ENCODE measurements at places on chromosomes 1 and 21.

GRCh38 chr1:20480951-20481617, 4.9 kb downstream of the CAMK2N1 start:
- DNase-seq = no peak

DNA sequence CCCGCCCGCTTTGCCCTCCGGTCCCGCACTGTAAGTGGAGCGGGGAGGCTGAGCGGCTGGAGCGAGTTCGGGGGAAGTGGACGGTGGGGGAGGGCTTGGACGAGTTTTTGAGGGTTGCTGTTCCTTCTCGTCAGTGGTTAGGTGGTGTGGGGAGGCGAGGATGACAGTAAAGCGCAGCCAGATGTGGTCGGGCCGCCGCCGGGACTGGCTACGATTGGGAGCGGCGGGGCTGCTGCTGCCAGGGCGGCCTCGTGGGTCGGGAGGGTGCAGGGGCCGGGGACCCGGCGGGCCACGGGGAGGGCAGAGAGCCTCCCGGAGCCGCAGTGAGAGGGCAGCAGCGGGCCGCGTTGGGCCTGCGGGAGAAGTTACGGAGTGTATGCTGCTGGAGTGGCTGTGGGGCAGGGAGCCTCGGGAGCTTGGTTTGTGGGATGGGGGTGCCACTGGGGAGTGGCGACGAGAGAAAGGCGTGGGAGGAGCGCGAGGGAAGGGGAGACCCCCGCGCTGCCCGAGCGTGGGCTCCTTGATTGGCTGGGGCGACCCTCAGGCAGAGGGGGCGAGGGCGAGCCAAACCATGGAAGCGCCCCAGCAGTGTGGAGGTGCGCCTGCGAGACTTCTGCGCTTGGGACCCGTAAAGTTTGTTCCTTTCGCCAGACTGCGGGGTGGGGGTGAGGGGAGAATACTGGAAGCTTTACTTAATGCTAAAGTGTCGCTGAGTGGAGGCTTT, 2.1 kb downstream of the ADGRL2 start:
- DNase-seq = peak; percentile 29

DNA sequence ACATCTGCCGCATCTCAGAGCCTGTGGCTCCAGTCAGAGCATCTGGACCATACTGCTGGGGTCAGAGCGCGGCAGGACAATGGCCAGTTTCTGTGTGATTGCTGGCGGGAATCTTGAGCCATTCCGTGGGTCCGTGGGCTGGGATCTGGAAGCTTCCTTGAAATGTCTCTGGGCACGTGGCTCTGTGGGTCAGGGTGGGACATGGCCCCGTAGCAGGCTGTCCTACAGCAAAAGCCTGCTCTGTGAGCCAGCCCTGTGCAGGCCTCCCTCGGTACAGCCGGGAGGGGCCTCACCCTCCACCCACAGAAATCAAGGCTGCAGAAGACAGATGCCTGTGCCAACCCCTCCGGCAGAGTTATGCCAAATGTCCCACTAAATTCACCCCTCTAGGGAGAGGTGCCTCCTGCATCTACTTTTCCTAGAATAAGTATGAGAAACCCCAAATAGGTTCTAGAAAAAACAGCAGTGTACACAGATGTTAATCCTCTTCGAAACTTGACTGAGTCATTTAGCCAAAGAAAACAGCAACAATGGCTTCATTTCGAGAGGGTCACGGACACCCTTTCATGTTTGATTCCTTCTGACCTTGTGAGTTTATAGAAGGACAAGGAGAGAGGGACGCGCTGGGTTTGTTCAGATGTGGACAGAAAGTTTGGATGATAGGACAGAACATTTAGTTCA, 27.8 kb downstream of the COL18A1 start:
- DNase-seq = no peak

DNA sequence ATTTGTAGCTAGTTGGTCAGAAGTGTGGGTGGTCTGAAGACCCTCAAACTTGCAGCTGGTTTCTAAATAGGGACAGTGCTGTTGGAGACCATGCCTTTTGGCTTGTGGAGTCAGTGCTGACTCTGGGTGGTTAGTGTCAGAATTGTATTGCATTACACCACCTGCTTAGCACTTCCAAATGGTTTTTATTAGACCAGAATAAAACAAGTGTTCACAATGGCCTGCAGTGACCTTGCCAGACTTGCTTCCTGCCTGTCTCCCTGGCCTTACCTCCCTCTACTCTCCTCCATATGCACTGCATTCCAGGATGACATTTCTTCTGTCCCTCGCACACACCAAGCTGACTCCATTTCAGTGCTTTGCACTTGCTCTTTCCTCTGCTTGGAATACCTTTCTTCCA, 72.7 kb upstream of the CNIH3 start:
- DNase-seq = no peak

DNA sequence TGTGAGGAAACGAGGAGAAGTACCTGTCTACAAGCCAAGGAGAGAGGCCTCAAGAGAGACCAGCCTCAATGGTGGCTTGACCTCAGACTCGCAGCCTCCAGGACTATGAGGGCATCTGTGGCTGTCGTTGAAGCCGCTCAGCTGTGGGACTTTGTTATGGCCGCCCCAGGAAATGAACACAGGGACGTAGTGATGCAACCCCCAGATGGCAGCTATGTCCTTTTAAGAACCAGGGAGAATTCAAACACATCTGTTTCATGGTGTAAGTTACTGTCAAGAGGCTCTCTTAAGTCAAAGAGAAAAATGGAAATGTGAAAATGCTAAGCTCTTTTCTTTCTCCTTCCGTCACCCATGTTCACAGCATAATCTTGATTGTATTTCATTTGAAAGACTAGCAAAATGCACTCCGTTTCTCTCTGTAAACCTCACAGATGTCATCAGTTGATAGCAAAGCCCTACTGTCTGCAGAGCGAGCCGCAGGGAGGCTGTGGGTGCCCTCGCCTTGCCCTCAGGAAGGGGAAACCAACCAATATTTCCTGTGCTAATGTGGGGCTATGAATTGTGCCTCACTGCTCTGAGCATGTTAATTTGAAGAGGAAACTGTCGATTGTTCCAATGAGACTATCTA, 21.3 kb downstream of the UBASH3A start:
- no peak for DNase-seq

GRCh38 chr21:41526478-41527087, 18.6 kb upstream of the TMPRSS2 start:
- DNase-seq = no peak

DNA sequence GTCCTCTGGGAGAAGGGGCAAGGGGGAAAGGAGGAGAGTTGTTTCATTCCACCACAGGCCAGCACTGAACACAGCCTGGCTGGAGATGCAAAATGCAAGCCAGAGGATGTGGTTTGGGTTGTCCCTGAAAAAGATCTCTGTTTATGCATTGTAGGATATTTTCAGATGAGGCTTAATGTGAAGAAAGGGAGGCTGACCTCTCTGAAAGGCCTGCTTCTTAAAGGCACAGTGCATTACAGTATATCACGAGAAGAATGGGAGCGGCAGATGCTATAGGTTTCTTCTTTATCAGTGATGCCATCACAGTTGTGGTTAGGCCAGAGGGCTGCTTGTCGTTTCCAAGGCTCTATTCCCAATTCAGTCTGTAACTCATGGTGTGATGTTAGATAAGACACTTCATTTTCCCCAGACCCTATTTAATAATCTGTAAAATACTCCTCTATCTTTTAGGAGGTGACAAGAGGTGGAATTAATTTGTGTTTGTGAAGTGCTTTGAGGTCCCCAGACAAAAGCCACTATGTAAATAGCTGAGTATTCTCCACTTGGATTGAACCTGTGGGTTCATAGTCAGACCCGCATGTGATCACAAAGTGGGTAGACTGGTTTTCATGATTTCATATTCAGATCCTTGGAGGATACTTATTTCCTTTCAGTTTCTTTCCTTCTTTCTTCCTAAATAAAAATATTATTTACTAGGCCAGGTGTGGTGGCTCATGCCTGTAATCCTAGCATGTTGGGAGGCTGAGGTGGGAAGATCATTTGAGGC, 76.5 kb upstream of the WDR26 start:
- DNase-seq = no peak

DNA sequence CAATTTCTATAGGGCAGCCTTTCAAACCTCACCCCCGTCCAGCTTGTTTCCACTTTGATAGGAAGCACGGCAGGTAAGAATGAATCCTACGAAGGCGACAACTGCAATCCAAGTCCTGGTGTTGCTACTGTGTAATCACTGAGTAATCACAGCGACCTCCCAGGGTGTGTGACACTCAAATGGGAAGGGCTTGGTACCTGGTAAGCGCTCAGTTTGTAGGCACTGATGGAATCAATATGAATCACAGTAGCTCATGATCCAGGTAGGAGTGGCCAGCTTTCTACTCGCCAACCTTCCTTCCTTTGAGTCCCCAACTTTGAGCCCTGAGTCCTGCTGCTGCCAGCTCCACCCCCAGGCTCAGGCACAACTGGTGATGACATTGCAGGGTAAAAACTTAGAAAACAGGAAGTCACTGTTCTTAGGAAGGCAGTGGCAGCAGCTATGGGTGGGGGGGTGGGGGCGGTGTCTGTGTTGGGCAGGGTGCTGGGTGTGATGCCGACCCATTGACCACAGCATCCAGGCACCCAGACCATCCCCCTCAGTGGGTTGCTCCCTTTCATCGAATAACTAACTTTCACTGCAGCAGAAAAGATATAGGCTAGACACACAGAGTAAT, 70.7 kb downstream of the CD247 start:
- no peak for DNase-seq

DNA sequence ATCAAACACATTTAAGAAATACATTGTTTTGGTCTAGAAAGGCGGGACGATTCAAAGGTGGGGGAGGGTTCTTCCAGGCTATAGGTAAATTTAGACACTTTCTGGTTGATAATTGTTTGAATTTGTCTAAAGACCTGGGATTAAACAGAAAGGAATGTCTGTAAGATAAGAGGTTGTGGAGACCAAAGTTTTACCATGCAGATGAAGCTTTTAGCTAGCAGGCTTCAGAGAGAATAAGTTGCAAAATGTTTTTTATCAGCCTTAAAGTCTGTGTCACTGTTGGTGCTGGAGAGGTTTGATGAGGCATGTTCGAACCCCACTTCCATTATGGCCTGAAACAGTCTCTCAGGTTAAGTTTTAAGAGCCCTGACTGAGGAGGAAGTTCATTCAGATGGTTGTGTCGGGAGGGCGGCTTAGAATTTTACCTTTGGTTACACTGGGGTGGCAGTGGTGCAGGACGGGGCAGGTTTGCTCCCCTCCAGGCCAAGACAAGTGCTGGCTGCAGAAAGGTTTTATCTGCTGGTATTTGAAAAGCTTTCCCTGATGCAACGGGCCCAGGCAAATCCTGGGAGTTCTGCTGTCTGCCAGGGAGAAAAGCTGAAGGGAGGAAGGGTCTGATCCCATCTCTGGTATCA, 16.0 kb upstream of the SLC2A5 start:
- no peak for DNase-seq

- no peak for DNase-seq
Measured at GRCh38 chr1:61616830-61617229, 108.1 kb downstream of the TM2D1 start.

GRCh38 chr1:60581455-60582220, 500.7 kb upstream of the NFIA start:
- DNase-seq = no peak

DNA sequence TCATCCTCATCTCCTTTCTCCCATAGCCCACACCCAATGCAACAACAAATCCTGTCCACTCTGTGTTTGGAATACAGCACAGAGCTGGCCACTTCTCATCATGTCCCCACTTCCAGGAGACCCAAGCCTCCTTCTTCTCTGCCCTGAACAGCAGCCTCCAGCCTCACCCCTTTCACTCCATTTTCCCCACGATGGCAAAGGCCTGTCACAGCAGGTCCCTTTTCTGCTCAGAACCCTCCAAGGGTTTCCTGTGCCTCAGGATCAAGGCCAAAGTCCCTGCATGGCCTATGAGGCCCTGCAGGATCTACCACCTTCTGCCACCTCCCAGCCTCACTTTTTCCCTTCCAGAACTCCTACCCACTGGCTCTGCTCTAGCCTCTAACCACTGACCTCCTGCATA, 78.5 kb downstream of the CSMD2 start:
- no peak for DNase-seq

DNA sequence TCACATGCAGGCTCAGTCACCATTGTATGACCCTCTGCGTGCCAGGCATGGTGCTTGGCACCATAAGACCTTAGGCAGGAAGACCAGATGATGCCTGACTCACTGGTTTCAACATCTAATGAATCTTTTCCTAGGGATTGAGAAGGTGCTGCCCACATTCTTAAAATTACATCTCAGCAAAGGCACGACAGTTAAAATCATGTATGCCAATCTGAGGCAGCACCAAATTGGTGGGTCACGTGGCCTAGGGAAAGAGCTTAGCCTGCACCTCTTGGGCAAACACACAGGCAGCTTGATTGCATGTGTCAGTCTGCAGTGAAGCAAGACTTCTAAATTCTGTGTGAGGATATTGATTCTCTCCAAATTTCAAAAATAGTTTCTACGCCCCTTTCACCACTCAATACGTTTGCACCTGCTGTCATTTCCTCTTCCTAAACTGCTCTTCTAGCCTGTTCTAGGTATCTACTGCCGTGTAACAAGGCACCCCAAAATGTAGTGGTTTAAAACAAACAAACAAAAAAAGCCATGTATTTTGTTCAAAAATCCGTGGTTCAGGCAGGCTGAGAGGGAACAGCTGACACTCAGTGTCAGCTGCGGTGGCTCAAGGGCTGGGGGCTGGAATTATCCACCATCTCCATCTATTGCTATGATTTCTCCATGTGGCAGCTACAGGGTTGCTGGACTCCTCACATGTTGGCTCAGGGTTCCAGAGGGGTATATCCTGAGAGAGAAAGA, 160.2 kb upstream of the FGGY start:
- no peak for DNase-seq

Data from NCI-H774 (cell line).